T-helper 2 cell treated with Interferon-gamma antibody and Interleukin-4, amounts not matched to agents 5 μg/mL and 100 μg/mL, for 36 hours (primary cell): ENCODE measurements at places on chromosomes 13 and 19.

DNA sequence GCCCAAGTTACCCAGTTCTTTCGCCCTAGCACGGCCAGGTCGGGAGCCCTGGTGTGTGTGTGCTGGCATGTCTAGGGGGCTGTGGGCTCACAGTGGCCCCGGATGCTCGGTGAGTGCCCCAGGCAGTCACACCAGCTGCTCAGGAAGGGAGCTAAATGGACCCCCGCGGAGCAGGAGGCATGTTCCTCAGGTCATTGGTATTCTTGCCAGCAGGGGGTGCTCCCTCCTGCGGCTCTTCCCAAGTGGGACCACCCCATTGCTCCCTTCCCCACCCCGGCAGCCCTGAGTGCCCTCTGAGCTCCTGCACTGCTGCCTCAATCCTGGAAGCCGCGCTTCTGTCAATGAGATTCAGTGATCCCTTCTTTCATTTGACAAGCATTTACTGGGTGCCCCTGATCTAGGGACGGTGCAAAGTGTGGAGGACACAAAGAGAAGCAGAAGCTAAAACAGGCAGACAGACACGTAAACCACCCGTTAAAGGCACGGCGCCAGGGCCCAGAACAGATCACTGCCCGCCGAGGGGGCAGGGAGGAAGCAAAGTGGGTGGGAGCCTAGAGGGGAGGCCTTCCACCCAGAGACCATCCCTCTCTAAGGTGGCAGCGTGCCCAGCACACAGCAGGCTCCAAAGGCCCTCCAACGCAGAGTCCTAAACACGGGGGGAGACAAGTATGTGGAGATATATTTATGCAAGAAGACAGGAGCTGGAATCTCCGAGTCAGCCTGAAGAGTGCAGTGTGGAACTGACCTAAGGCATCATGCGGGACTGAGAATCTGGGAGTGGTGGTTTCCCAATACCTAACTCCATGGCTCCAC is 5.2 kb upstream of the ADPRHL1 start:
- H3K36me3 ChIP-seq: peaks cover 15% of the 10 kb centered on the region
- no peak for DNase-seq
- no peaks in the 10 kb centered on the region for H3K4me1 ChIP-seq
- H3K4me3 ChIP-seq: no peak overlapping the region

GRCh38 chr13:21481359-21481758 is 22.3 kb upstream of the ZDHHC20 start:
- peaks cover 8% of the 10 kb centered on the region for H3K4me1 ChIP-seq
- DNase-seq: no peak
- H3K27me3 ChIP-seq: peaks cover 7% of the 10 kb centered on the region
- no peak overlapping the region for H3K4me3 ChIP-seq
- H3K36me3 ChIP-seq: no peaks in the 10 kb centered on the region

DNA sequence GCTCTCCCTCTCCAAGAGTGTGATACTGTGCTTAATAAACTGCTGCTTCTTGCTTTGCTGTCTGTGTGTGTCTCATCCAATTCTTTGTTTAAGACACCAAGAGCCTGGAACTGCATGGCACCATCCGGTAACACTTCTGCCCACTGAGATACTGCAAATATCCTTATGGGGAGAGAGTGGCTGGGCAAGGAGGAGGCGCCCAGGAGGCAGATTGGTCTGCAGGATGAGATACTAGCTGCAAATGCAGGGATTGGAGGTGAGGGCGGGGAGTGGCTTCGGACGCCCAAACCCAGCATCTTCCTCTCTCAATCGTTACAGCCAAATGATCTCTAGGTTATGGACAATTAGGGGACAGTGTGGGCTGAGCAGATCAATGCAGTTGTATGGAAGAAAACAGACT is 1.7 kb upstream of the SIGLEC7 start:
- peaks cover 6% of the 10 kb centered on the region for H3K4me1 ChIP-seq
- no peak for DNase-seq
- H3K27ac ChIP-seq: no peak overlapping the region
- no peaks in the 10 kb centered on the region for H3K36me3 ChIP-seq

GRCh38 chr19:17686592-17687024 is 1.5 kb downstream of the UNC13A start:
- no peak overlapping the region for H3K4me3 ChIP-seq
- H3K4me1 ChIP-seq: peaks cover 4% of the 10 kb centered on the region
- no peak overlapping the region for H3K27ac ChIP-seq
- no peak for DNase-seq

DNA sequence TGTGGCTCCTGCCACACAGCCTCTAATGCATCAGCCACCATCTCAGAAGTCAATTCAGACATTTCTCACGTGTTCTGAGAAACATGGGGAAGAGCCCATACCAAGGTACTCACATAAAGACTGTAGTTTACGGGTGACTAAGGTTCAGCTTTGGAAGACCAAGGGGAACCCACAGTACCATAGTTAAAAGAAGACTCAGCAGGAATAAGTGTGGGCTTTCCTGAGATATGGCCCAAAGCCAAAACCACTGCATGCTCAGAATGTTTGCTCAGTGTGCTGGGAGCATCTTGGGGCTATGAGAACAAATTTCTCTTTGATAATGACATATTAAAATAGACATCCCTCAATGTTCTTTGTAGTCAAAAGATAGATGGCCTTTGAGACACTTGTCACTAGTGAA is 283.8 kb downstream of the DCT start:
- no peak for DNase-seq
- no peaks in the 10 kb centered on the region for H3K36me3 ChIP-seq
- H3K27ac ChIP-seq: no peak overlapping the region
- no peaks in the 10 kb centered on the region for H3K4me1 ChIP-seq
- H3K27me3 ChIP-seq: no peaks in the 10 kb centered on the region

- DNase-seq: no peak
- no peak overlapping the region for H3K4me3 ChIP-seq
- peaks cover 2% of the 10 kb centered on the region for H3K36me3 ChIP-seq
- no peaks in the 10 kb centered on the region for H3K27me3 ChIP-seq
- no peak overlapping the region for H3K27ac ChIP-seq
- no peaks in the 10 kb centered on the region for H3K4me1 ChIP-seq
Observed at GRCh38 chr13:72700509-72700908, 26.9 kb downstream of the MZT1 start.

DNA sequence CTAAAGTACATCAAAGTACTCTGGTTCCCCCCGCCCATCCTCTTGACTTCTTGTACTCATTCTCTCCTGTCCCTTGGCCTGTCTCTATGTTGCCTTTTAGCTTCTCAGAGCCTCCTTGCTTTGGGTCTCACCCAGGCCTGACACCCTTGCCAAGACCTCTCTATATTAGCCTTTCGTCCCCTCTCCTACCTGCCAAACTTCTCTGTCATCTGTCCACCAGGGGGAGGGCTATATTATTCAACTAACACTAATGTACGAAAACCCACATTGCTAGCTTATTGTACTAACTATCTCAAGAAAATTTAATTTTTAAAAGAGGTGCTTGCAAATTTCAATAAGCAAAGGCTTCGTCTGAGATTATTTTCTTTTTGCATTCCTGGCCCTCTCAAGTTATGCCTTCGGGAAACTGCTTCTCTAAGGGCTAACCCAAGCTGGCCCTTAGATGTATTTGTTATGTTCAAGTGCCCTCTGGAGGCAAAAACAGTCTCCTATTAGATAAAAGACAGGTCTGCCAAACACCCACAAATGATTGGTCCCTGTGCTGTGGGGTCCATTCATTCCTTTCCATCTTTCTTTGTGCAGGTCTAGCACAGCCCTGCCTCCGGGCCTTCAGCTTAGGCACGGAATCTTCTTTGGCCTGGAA is 6.3 kb upstream of the MRPS31 start:
- peak overlapping the region; percentile 98 for H3K27ac ChIP-seq
- no peaks in the 10 kb centered on the region for H3K36me3 ChIP-seq
- no peak for DNase-seq

GRCh38 chr19:46762245-46762890 is 16.1 kb upstream of the STRN4 start:
- H3K27ac ChIP-seq: no peak overlapping the region
- no peak overlapping the region for H3K4me3 ChIP-seq

DNA sequence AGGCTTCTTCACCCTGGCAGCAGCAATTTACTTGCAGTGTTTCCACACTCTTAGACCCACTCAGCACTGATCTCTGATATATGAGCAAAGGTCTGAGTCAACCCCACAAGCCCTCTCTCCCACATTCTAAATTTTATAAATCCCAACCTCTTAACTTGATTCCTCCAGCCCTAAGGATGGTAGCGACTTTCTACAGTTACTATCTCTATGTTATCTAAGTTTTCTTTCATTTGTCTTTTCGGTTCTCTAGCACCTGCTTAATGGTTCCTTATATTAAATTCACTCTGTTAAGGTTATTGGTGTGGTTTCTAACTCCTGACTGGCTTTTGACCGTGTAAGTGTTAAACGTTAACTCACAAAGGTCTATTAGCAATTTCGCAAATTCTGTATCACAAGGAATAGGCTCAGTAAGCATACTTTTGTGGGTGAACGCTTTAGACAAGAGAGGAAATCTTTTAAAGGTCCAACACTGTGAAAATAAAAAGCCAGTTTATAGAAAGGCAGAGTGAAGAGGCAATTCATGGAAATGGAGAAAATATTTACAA is 99.3 kb downstream of the DLEU7 start:
- H3K4me1 ChIP-seq: no peaks in the 10 kb centered on the region
- no peaks in the 10 kb centered on the region for H3K36me3 ChIP-seq
- no peak for DNase-seq
- peaks cover 28% of the 10 kb centered on the region for H3K27me3 ChIP-seq
- H3K27ac ChIP-seq: no peak overlapping the region
- H3K4me3 ChIP-seq: no peak overlapping the region

DNA sequence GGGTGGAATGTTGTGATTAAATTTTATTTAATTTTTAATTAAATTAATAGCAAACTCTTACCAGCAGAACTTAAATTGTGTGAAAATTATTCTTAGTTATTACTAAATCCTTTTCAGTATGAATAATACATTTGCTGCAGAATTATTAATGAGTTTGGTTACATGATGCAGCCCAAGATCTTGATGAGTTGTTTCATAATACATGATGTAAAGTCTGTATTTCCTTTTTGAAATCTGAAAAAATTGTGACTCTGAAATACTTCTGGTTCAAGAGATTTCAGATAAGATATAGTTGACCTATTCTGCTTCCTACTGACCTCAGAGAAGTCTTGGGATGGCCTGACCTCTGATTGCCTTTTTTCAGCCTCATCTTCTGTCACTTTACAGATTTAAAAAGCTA is 11.1 kb downstream of the SAE1 start:
- no peak for DNase-seq
- H3K27me3 ChIP-seq: no peaks in the 10 kb centered on the region
- peaks cover 32% of the 10 kb centered on the region for H3K4me1 ChIP-seq
- peaks cover 46% of the 10 kb centered on the region for H3K36me3 ChIP-seq

DNA sequence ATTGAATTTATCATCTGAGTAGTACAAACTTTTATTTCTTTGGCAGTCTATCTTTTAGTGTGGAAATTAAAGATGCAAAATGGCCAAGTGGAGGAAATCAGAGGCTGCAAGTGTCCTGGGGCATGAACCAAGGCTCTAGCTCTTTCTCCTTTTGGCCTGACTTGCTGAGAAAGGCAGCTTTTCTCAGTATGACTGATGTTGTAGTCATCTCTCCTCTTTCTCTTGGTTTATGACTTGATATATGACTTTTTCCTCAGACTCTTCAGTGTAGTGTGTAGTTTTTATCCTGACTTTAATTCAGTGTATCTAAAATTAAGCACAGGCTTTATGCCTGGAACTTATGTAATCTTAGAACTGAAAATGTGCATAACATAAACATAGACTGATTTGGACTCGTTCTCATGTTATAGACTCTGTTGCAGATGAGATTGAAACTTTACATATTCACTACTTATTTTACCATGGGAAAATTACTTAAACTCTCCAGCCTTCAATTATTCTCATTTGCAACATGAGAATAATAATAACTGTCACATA is 65.7 kb downstream of the SLITRK5 start:
- DNase-seq: no peak
- H3K4me1 ChIP-seq: no peaks in the 10 kb centered on the region
- no peak overlapping the region for H3K4me3 ChIP-seq
- no peaks in the 10 kb centered on the region for H3K27me3 ChIP-seq

GRCh38 chr13:49436890-49437289 is 7.0 kb downstream of the CAB39L start:
- H3K27me3 ChIP-seq: no peaks in the 10 kb centered on the region
- DNase-seq: no peak
- H3K4me3 ChIP-seq: no peak overlapping the region
- no peak overlapping the region for H3K27ac ChIP-seq
- peaks cover 4% of the 10 kb centered on the region for H3K36me3 ChIP-seq

DNA sequence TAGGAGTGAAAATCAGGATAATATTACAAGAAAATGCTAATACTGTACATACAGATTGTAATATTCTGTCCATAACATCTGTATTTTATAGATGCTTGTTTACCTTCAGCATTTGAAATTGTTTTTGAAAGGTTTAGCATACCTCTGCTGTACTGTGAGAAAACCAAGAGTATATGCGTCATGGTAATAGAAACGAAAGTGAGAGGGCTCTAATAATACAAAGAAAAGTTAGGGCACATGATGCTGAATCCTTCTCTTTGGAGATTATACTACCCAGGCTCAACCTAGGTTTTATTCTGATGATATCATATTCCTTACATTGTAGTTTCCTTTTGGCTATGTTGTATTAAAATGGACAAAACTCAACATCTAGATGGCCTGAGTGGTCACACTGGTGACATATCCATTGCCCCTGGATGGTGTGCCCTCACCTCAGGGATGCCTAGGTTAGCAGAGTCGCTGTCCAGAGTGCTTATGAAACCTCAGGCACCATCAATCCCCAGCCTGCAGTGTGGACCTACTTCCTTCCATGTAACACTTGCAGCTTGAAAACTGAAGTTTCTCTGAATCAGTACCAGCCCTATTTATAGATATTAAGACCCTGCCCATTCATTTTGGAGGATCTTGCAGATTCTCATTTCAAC is 253.7 kb downstream of the KCTD12 start:
- H3K36me3 ChIP-seq: no peaks in the 10 kb centered on the region
- DNase-seq: no peak
- H3K27ac ChIP-seq: no peak overlapping the region

DNA sequence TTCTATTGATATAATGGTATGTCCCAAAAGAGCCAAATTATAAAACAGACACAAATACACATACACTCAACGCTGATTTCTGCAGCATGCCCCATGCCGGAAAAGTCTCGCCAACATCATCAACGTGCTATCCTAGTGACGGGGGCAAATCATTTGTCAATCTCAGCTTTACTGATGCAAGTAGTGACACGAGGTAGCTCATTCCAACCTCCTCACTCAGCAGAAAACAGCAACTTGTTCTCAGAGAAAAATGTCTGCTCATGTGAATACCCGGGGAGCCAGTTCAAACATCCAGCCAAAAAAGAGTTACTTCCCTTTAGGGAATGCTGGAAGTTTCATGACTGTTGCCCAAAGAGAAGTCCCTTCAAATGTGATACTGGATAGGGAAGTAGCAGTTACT is 46.3 kb downstream of the SOX21 start:
- H3K4me1 ChIP-seq: peaks cover 11% of the 10 kb centered on the region
- H3K27me3 ChIP-seq: peaks cover 12% of the 10 kb centered on the region
- DNase-seq: no peak

- no peak overlapping the region for H3K4me3 ChIP-seq
- peaks cover 7% of the 10 kb centered on the region for H3K36me3 ChIP-seq
- DNase-seq: no peak
- H3K27ac ChIP-seq: no peak overlapping the region
Observed at GRCh38 chr13:73822668-73823592, 311.3 kb downstream of the KLF12 start.
